ENCODE measurements at places on chromosomes 7 and 10. TPM values are rescaled to one million over a fixed set of nuclear protein-coding genes. Genes with fewer than 3 reads are reported as not detected.

The PIK3CG gene
- 42.9 TPM for total RNA-seq

The SH2B2 gene
- 0.50 TPM for total RNA-seq

The AGBL3 gene
- total RNA-seq: 1.9 TPM

The POP7 gene
- total RNA-seq: 40.5 TPM

The NPSR1 gene
- not detected for total RNA-seq

Data from activated CD4-positive, alpha-beta T cell treated with anti-CD3 and anti-CD28 coated beads, Interleukin-2, amount 10 ng/mL, durations not matched to agents 7 days and 5 days (primary cell).